ENCODE measurements at places on chromosomes 2 and 18. TPM values are rescaled to one million over a fixed set of nuclear protein-coding genes. Genes with fewer than 3 reads are reported as not detected.

The SALL3 gene
- not detected for total RNA-seq

The RAB27B gene
- total RNA-seq: 20.1 TPM

The NXPH2 gene
- total RNA-seq: not detected

The NPPC gene
- 0.22 TPM for total RNA-seq

The MYO3B gene
- total RNA-seq: not detected

The DES gene
- total RNA-seq: 0.17 TPM

The LOXHD1 gene
- not detected for total RNA-seq

The NEU2 gene
- total RNA-seq: not detected

The NR4A2 gene
- total RNA-seq: 4.5 TPM

The COQ10B gene
- total RNA-seq: 19.3 TPM

The SEMA4C gene
- 24.5 TPM for total RNA-seq

The PTRHD1 gene
- total RNA-seq: 65.1 TPM

The TBR1 gene
- total RNA-seq: not detected

The HRH4 gene
- not detected for total RNA-seq

The TNS1 gene
- total RNA-seq: 8.2 TPM

The PSMA8 gene
- not detected for total RNA-seq

The FAP gene
- not detected for total RNA-seq

The IL1F10 gene
- total RNA-seq: not detected

The ADAM23 gene
- 10.3 TPM for total RNA-seq

The CDH2 gene
- 35.9 TPM for total RNA-seq

The GBX2 gene
- 3.7 TPM for total RNA-seq

The M1AP gene
- not detected for total RNA-seq

The UGT1A8 gene
- not detected for total RNA-seq

The OSR1 gene
- total RNA-seq: 4.6 TPM

The DNER gene
- total RNA-seq: 8.5 TPM

The KCNK3 gene
- 1.5 TPM for total RNA-seq

The CENPA gene
- total RNA-seq: 52.8 TPM

The HOXD4 gene
- 0.47 TPM for total RNA-seq

The TMEM163 gene
- total RNA-seq: 0.12 TPM

The COX5B gene
- 271 TPM for total RNA-seq

The FAHD2B gene
- 10.3 TPM for total RNA-seq

The MPP4 gene
- total RNA-seq: 0.14 TPM

The NYAP2 gene
- not detected for total RNA-seq

The PAX3 gene
- total RNA-seq: not detected

The PKDCC gene
- total RNA-seq: 30.5 TPM

The DYNAP gene
- total RNA-seq: not detected

The ADCYAP1 gene
- not detected for total RNA-seq

The CYB5A gene
- total RNA-seq: 113 TPM

The PSTPIP2 gene
- total RNA-seq: 0.33 TPM

The HAAO gene
- not detected for total RNA-seq

The MC4R gene
- not detected for total RNA-seq

The DCC gene
- total RNA-seq: not detected

The TEKT4 gene
- not detected for total RNA-seq
